ENCODE measurements at places on chromosomes 12 and 14.

- no peak for DNase-seq
- no peaks in the 10 kb centered on the region for H3K27me3 ChIP-seq
- peaks cover 6% of the 10 kb centered on the region for H3K4me1 ChIP-seq
- no peak overlapping the region for H3K27ac ChIP-seq
Observed at GRCh38 chr12:105220929-105221290, 15.1 kb downstream of the APPL2 start.

- H3K4me1 ChIP-seq = no peaks in the 10 kb centered on the region
- peaks cover 10% of the 10 kb centered on the region for H3K36me3 ChIP-seq
- no peak for DNase-seq
Observed at GRCh38 chr14:62689733-62690132, 355.5 kb downstream of the KCNH5 start.

DNA sequence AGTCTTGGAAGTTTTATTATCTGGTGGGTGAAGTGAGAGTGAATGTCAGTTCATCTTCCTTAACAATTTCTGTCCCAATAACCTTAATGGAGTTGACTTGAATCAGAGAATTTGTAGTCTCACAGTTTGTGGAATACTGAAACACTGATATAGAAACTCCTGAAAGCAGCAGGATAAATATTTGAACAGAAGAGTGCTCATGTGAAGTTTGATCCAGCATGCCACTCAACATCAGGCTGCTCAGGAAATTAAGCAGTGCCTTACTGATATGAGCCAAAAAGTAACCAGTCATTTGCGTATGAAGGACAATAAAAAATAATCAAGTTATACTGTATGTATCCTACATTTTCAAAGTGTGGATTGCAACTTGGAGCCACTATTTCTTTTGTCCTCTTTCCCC lies 15.7 kb downstream of the MUCL1 start:
- no peak overlapping the region for H3K27ac ChIP-seq
- H3K4me3 ChIP-seq = no peak overlapping the region
- peaks cover 6% of the 10 kb centered on the region for H3K4me1 ChIP-seq
- no peak for DNase-seq
- H3K27me3 ChIP-seq = no peaks in the 10 kb centered on the region

DNA sequence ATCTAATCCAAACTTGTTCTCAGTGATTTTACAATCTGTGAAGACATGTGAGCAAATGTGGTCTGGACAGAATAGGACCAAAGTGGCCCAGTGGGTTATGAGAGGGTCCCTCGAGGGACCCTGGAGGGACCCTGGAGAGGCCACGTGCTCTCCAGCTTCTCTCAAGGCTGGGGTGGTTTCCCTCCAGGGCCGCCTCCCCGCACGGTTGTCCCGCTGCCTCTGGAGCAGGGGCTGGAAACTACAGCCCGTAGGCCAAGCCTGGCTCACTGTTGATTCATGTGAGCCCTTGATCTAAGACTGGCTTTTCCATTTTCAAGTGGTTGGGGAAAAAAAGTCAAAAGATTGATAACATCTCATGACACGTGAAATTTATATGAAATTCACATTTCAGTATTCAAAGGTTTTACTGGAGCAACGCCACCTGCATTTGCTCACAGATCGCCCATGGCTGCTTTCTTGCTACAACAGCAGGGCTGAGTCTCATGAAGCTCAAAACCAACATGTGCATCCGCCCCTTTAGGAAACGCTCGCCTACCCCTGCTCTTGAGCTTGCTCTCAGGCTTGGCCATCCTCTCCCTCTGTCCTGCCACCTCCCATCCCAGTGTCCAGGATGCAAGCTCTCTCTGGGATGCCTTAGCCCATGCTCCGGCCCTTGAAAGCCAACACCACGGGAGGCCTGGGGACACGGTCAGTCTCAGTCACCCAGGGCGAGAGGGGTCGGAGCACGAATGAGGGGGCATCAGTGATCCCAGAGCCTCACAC lies 12.1 kb upstream of the LRTM2 start:
- DNase-seq = no peak
- H3K4me1 ChIP-seq = no peaks in the 10 kb centered on the region
- H3K4me3 ChIP-seq = no peak overlapping the region
- H3K27me3 ChIP-seq = no peaks in the 10 kb centered on the region
- no peaks in the 10 kb centered on the region for H3K36me3 ChIP-seq

DNA sequence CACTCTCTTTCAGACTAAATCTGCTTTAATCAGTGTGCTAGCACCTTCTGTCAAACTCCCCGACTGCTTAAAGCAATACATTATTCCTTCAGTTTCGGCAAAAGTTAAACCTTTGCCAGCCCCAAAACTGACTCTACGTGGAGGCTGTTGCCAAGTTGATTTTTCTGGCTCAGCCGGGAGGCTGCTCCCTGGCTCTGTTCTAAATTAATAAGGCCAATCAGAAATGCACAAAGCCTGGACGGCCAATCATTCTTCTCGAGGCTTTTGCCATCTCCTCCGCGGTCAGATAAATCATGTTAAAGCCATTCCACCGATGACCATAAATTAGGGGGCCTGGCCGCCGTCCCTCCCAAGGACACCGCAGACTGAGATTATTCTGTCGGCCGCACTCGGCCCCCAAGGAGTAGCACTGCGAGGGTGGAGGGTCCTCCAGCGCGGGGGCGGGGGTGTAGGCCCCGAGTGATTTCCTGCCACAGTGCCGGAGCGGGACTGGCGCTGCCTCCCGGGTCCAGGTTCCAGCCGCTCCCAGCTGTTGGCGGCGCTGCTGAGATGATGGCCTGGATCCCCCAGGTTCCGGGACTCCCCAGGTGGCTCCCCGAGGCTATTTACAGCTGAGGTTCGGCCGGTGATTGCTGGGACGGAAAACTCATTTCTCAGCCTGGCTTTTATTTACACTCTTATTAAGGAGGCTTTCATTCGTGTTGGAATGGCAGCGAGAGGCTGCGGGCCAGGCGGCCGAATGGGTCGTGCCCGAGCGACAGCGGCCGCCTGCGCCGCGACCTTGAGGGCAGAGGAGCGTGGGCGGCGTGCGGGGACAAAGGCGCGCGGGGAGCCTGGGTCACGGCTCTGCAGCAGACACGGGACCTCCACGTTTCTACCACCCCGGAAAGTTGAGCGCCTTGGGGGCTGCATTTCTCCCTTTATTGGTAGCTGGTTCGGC lies 165.1 kb downstream of the MON2 start:
- peak overlapping the region; percentile 62 for H3K4me3 ChIP-seq
- DNase-seq = peak; percentile 84
- peaks cover 51% of the 10 kb centered on the region for H3K4me1 ChIP-seq
- H3K36me3 ChIP-seq = no peaks in the 10 kb centered on the region
- peaks cover 30% of the 10 kb centered on the region for H3K27me3 ChIP-seq
- H3K27ac ChIP-seq = no peak overlapping the region

DNA sequence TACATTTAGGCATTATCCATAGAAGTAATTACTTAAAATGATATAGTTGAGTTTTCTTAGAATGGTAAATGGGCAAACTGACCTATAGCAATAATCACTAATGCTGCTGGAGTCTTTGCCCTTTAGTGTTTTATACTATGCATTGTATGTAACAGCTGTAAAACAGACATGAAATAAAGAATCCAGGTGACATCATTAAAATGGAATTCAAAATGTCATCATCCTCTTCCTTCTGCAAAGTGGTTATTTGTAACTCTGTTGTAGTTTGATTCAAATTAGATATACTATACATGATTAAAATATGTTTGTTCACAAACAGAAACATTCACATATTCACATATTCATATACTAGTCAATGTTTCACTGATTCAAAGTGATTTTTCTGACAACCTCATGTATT lies 598.8 kb downstream of the SLC16A7 start:
- no peaks in the 10 kb centered on the region for H3K36me3 ChIP-seq
- H3K4me1 ChIP-seq = peaks cover 7% of the 10 kb centered on the region
- no peaks in the 10 kb centered on the region for H3K27me3 ChIP-seq
- no peak for DNase-seq

DNA sequence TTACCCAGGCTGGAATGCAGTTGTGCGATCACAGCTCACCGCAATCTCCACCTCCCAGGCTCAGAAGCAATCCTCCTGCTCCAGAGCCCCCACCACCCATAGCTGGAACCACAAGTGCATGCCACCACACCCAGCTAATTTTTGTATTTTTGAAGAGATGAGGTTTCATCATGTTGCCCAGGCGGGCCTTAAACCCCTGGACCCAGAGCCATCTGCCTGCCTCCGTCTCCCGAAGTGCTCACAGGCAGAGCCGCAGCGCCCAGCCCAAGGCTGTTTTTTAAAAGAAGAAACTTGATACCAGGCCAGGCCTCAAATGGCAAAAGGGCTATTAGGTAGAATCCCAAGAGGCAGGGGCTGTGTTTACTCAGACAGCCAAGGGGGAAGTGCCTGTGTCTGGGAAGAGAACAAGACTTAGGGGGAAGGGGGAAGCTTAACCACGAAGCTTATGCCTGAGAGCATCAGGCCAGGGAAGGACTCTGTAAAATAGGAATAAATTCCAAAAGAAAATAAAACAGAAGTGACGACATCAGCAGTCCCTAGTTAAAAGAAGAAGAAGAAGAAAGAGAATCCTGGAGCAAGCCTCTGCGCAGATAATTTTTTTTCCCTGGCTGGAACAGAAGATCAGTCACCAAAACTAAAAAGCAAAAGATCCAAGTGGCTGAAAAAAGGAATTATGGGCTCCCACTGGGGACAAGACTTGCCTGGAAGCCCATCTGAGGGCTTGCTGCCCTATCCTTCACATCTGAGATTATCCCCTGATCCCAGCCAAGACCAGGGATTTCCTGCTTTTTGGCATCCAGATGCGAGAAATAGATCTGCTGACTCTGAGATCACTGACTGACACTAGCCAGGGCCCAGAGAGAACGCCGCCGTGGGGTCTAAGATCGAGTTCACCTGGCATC lies 170.5 kb downstream of the NDUFA12 start:
- peak overlapping the region; percentile 31 for H3K4me3 ChIP-seq
- no peaks in the 10 kb centered on the region for H3K36me3 ChIP-seq
- no peaks in the 10 kb centered on the region for H3K27me3 ChIP-seq

- H3K27ac ChIP-seq = no peak overlapping the region
- H3K36me3 ChIP-seq = no peaks in the 10 kb centered on the region
- H3K4me1 ChIP-seq = 0 out of 2 replicates have a peak, but pooled peaks cover 5% of the 10 kb centered on the region
- H3K27me3 ChIP-seq = no peaks in the 10 kb centered on the region
- H3K4me3 ChIP-seq = no peak overlapping the region
- DNase-seq = no peak
Observed at GRCh38 chr12:99529966-99530365, 117.6 kb upstream of the GARIN6 start.

DNA sequence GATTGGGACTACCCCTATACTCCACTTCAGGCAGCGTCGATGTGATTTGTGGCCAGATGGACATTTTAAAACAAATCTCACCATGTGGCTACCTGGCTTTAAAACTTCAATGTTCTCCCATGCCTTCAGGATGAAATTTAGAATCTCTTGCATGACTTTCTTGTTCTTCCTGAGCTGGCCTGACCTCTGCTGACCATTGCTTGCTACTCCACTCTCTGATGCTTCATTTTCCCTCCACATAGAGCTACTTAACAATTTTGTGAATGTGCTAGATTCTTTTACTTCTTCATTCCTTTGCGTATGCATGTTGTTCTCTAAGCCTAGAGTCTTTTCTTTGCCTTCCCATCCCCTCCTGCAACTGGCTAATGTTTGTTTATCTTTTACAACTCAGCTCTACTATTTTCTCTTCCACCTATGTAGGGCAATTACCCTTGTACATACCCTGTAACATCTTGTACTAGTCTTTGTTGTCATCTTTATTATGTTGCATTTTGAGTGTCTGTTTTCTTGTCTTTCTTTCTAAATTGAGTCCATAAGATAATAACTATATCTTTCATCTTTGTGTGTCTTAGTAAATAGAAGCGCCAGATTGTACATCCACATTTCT lies 41.2 kb downstream of the YLPM1 start:
- no peaks in the 10 kb centered on the region for H3K4me1 ChIP-seq
- H3K27ac ChIP-seq = no peak overlapping the region
- H3K27me3 ChIP-seq = no peaks in the 10 kb centered on the region
- peak; percentile 72 for DNase-seq
- no peak overlapping the region for H3K4me3 ChIP-seq

DNA sequence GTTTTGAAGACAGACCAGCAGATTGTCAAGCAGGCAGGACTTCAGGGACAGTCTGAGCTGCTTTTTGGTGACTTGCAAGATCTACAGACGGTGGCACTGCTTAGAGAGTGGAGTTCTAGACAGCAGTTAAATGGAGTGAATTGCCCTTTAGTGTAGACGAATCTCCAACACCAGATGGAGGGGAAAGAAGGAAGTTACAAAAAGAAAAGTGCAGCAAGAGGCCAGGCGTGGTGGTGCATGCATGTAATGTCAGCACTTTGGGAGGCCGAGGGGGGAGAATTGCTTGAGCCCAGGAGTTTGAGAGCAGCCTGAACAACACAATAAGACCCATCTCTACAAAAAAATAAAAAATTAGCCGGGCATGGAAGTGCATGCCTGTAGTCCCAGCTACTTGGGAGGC lies 8.4 kb upstream of the HHIPL1 start:
- no peak overlapping the region for H3K4me3 ChIP-seq
- DNase-seq = no peak
- H3K27me3 ChIP-seq = no peaks in the 10 kb centered on the region
- H3K36me3 ChIP-seq = no peaks in the 10 kb centered on the region
- H3K4me1 ChIP-seq = no peaks in the 10 kb centered on the region

DNA sequence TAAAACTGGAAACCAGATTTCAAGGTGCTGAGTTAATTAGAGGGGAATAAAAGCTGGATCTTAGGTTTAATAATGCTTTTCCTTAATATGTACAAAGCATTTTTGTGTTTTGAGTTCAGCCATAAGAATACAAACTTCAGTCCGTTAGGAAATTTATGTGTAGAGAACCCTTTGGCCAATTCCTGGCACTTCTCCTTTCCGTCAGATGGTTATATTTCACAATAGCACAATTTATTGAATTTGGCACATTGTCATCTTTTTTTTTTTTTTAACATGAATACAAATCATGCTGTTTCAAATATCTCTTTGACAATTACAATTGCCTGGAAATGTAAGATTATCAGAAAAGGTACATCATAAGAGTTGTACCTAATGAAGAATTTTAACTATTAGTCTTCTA lies 56.2 kb upstream of the DDHD1 start:
- H3K4me3 ChIP-seq = no peak overlapping the region
- H3K27me3 ChIP-seq = no peaks in the 10 kb centered on the region
- no peak overlapping the region for H3K27ac ChIP-seq
- DNase-seq = no peak
- no peaks in the 10 kb centered on the region for H3K36me3 ChIP-seq

All from GM23338 (cell line).